ENCODE measurements at places on chromosomes 3 and 15.
A peak's percentile ranks its signal among the peaks of the same experiment; 100 is the strongest.

DNA sequence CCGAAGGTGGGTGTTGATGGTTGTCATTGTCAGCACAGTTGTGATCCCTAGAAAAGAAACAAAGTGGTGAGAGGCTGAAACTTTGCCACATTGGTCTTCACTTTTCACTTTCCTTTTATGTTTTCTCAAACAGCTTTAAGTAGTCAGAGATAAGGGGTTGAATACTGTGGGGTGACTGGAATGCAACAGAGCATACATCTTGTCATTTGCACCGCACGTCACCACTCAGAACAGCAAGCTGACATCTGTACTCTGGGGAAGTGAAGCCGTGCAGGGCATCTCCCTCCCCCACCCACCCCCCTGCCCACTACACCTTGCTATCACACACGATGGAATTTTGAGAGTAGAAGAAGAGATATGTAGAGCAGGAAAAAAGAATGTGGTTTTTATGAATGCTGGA lies 211.7 kb downstream of the GABRB3 start:
- no peak for DNase-seq

DNA sequence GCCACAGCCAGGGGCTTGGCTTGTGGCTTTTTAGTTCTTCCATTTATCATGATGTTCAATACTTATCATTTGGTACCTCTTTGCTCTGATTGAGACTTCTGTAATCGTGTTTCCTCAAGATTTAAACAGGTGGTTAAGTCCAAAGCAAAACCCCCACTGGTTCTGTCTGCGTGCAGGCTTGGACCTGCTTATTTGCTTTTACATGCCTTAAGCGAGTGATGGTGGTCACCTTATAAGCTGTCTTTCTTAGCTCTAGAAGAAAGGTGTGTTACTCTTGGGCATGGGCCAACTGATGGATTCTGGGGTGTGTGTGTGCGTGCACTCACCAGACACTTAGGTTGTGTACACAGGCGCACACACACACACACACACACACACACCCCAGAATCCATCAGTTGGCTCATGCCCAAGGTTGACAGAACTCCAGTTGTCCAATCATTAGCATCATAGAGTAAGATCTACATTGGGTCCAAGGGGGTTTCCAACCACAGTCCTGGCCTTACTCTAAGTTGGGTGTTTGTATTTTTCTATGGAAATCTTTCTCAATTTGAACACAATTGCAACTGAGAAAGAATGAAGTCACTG lies 1.2 kb downstream of the MYZAP start:
- no peak for DNase-seq

GRCh38 chr3:128383316-128384235 lies 83.1 kb downstream of the DNAJB8 start:
- peak; percentile 70 for DNase-seq

GRCh38 chr15:39936187-39936586 lies 2.3 kb downstream of the EIF2AK4 start:
- no peak for DNase-seq

- peak; percentile 26 for DNase-seq
Observed at GRCh38 chr3:41808152-41808551, 153.8 kb downstream of the ULK4 start.

DNA sequence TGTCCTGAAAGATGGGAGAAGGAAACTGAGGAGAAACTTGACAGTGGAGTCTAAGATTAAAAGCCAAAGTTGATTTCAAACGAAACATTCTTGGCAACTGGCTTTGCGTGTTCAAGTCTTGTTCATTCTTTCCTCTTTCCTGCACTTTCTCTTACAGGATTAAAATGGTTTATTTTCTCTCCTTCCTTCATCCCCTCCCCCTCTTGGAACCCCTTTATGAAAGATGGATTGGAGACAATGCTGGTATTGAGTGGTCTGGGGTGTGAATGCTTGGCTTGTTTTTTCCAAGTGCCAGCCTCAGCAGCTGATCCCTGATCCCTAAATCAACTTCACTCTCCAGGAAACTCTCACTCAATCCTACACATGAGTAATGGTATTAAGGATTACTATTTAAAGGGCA lies 703 bp upstream of the LSAMP start:
- DNase-seq, result no peak

DNA sequence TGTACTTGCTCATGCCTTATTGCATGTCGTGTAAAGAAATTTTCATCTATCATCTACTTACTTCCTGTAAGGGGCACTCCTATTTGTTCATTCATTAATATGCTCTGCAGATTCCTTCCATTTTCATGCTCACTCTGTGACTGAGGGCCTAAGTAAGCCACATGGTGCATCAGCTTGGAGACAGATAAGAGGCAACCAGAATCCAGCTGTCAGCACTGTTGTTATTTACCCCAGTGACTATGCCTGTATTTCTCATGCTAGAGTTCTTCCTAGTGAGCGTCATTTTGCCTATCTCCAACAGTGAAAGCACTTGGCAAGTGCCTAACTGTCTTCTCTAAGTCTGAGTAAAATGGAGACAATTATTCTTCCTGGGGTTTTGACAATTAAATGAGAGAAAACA lies 124.8 kb upstream of the ABI3BP start:
- DNase-seq, result no peak

- no peak for DNase-seq
Observed at GRCh38 chr3:40598962-40599361, 74.2 kb downstream of the ZNF621 start.

DNA sequence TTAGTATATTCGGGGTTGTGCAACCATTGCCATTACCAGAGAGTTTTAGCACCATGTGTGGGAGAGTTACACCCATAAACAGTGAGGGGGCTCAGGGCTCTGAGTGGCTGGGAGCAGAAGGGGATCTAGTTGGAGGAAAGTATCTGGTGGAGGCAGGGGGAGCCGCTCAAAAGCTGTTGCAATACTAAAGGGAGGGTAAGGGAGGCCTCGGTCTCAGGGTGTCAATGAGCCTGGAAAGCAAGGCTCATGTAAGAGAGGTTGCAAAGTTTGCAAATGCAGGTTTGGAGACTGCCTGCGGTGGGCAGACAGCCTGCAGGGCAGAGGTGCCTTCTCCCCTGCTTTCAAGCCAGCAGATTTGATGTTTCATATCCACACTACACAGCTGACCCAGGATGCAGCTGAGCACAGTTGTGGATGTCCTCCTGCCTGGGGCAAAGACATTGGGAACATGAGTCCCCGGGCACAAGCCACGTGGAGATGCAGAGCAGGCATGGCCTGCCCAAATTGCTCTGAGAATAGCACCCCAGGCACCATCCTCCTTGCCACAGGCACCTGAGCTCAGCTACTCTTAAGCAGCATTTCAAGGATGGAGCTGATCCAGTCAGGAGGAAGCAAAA lies 181.4 kb downstream of the TLE3 start:
- no peak for DNase-seq

DNA sequence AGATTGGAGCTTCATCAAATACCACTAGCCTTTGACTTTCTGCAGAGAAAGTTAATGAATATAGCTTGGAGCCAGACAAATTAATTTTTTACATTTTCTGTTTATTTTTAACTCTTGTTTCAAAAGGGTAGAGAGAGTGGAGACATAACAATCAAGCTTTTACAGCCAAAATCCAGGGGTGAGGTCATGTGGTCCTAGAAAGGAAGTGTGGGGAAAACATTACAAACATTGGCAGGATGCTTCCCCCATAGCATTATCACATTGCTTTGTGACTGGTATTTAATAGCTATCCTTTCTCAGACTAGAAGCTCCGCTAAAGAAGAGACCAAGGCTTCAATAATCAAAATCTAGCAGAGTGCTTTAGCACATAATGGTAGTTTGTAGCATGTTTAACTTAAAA lies 46.4 kb upstream of the PHLDB2 start:
- no peak for DNase-seq

DNA sequence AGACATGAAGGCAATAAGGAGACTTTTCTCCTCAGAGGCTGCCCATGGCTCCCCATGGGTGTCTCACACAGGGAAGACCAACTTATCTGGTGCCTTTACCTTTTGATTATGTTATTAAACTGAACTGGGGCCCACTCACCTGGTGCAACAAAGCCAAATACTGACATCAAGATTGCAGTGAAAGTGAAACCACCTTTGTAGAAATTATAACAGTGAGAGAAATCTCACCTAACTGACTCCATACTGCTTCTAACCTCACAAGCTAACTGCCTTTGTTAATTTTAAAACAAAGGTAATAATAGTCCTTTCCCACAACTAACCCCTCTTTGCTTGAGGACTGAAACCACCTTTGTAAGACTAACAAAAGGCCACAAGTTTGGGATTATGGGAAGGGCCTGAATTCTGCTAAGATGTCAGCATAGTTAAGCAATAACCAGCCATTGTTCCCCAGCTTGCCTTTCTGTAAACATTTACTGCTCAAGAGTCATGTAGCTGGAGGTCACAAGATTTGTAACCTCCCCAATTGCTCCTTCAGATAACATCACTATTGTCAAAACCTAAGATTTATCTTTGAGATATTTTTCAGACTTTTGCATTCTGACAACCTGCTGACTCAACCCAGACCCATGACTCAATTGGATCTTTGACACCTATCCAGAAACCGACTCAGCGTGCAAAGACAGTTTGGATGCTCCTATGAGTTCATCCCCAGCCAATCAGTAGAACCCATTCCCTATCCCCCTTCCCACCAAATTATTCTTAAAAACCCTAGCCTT lies 420.3 kb upstream of the CFAP20DC start:
- no peak for DNase-seq
